ENCODE measurements at places on chromosomes 3 and 15.
A peak's percentile ranks its signal among the peaks of the same experiment; 100 is the strongest.

DNA sequence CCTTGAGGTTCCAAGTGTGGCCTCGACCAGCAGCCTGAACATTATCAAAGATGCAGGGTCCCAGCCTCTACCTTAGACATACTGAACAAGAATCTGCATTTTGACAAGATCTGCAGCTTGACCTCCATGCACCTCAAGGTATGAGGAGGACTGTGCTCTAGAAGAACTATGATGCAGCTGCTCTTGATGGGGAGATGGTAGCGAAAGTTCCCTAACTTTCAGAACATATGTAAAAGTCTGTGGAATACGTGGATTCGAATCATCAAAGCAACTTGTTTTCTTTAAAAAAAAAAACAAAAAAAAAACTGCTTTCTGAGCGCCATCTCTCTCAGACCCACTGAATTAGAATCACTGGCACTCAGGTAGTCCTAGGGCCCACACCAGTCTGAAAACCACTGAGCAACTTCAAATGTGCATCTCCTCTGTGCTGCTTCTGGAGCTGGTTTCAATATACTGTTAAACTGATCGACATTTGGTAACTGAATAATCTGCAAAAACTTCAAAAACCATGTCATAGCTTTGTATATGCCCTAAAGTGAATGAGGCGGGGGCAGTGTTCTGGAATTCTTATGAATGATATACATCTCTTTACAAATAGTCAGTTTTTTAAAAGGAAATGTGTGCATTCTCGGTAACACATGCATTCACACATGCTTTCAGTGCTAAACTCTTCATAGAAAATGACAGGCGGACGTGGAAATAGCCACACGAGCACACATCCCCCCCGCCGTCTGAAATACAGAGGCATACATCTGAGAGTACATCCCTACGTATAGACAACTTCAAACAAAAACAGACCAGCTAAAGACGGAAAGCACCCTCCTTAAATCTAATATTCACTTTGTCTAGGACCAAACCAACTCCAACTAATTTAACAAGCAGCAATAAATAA lies 128.8 kb downstream of the FOXP1 start:
- DNase-seq, result no peak

GRCh38 chr3:43871627-43872245 lies 181.0 kb downstream of the ABHD5 start:
- peak; percentile 14 for DNase-seq

DNA sequence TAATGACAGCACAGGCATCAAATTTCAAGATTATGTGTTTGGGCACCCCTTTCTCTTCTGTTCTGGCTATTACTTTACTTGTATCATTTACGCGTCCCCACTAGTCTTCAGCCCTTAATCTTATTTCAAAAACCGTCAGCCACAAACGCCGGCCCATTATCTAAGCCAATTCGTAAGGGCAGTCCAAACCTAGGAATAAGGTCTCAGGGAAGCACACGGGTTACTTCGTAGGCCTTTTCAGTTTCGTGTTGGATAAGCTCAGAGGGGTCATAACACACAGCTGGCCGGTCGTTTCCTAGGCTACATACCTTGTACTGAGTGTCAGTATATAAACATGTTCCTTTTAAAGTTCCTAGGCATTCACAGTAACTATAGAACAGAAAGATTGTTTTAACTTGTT lies 5.1 kb upstream of the DNAAF4 start:
- no peak for DNase-seq

- no peak for DNase-seq
These were observed 1.6 kb upstream of the LRRC31 start for GRCh38 chr3:169871129-169871886.

GRCh38 chr15:33201491-33202231 lies 7.1 kb upstream of the FMN1 start:
- no peak for DNase-seq

- DNase-seq, result no peak
These were observed 73.0 kb downstream of the TFRC start for GRCh38 chr3:196008929-196009328.

DNA sequence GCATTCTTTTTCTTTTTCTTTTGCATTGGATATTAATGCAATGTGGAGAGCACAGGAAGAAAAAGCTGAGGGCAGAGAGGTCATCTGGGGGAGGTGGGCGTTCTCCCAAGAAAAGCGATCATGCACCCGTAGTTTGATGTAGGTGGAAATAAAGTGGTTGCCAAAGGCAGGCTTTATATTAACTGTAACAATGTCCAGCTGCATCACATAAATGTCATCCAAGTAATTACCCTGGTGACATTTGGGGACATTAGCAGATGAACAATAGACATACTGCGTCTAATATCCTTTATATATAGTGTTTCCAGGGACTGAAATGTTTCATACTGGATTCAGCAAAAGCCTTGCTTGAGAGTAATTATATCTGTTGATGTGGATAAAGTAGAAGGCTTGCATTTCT lies 135.5 kb downstream of the CNTN6 start:
- DNase-seq, result no peak

DNA sequence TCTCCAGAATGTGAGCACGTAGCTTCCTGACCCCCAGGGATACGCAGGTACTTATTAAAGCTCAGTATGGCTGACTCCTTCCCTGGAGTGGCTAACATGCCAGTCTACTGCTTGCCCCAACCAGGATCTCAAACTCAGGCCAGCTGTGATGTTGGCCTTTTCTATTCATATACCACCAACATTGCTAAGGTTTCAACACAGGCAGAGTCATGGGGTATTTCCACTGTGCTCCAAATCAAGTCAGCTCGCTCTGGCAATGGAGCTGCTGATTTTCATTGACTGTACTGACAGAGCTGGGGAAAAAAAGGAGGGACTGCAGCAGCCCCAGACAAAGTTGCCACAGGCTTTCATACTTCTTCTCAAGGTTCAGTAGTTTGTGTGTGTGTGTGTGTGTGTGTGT lies 87.0 kb downstream of the CFAP20DC start:
- no peak for DNase-seq
